ENCODE measurements at places on chromosomes 13 and 19. TPM values are rescaled to one million over a fixed set of nuclear protein-coding genes. Genes with fewer than 3 reads are reported as not detected.

DNA sequence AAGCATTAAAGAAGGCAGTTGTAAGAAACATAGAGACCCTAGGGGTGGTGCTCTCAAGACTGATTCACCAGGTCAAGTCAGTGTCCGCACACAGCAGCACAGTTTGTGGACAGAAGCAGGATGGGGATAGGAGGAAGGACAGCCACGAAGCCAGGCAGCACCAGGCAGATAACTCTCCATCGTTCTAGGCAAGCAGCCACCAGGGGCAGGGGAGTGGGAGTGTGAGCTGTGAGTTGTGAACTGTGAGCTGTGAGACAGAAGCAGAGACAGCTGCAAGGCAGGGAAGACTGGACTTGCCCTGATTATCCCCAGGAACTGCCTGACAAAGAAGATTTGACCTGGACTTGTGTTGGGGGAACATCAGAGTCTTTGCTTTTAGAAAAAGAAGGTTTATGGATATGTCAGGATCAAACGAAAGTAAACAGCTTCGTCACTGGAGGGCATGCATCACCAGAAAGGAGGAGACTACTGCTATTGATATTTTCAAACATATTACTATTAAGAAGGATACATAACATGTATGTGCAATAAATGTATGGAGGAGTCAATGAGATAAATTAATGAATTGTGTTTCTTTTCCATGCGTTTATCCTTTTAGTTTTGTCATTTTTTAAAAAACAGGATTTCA, 286.1 kb downstream of the IRS2 start:
- H3K4me3 ChIP-seq = no peak overlapping the region
- DNase-seq = peak; percentile 42
- no peaks in the 10 kb centered on the region for H3K27me3 ChIP-seq
- no peak overlapping the region for H3K27ac ChIP-seq

DNA sequence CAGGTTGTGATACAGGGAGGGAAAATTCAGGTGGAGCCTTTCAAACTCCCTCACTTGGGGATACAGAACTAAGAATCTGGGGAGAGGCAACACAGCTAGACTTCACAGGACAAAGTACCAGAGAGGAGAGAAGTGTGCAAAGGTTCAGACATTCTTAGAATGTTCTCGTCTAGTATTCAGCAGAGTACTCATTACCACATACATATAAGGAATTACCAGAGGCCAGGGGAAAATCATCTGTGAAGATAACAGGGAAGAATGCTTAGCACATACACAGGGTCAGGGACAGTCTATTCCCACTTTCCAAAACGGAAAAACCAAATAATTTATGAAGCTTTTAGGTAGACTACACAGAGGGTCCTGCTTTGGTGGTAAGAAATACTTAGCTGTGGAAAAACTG, 58.1 kb downstream of the TRPC4 start:
- H3K4me1 ChIP-seq = no peaks in the 10 kb centered on the region
- no peaks in the 10 kb centered on the region for H3K27me3 ChIP-seq
- DNase-seq = no peak
- no peaks in the 10 kb centered on the region for H3K36me3 ChIP-seq
- H3K4me3 ChIP-seq = no peak overlapping the region
- H3K27ac ChIP-seq = no peak overlapping the region

DNA sequence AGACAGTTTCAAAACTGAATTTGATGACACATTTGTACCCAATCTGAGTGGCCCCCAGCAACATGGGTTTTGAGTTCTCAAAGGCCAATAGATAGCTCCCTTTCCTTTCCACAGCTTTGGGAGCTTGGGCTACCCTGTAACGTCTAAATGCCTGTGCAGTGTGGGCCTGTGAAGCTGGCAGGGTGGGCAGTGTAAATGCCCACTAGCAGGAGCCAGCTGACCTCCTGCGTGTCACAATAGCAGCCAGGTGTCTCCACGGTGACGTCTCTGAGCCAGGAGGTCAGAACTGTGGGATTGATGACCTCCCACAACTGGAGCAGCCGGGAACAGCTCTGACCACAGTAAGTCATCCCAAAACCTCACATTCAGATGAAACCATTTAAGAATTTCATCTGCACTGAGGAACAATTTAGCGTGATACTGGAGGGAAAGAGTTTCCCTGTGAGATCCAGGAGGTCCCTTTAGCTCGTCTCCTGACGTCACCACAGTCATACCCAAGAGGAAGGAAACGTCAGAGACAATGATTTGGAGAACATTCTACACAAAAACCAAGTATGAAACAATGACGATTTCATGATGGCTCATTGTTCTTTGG, at the start of gene IPO5:
TSS of gene IPO5 (plus strand) at position 300 of the 595 bp plus-strand sequence. CDS start 23,022 bp downstream, outside the sequence.
- no peaks in the 10 kb centered on the region for H3K27me3 ChIP-seq
- no peaks in the 10 kb centered on the region for H3K4me1 ChIP-seq
- H3K4me3 ChIP-seq = no peak within 1 kb of the TSS
- no peaks in the 10 kb centered on the region for H3K36me3 ChIP-seq

- peaks cover 5% of the 10 kb centered on the region for H3K4me1 ChIP-seq
- no peaks in the 10 kb centered on the region for H3K27me3 ChIP-seq
- no peak overlapping the region for H3K27ac ChIP-seq
- H3K36me3 ChIP-seq = no peaks in the 10 kb centered on the region
These were observed 238.1 kb upstream of the SERP2 start for GRCh38 chr13:44135566-44135965.

- H3K4me3 ChIP-seq = no peak overlapping the region
- no peaks in the 10 kb centered on the region for H3K4me1 ChIP-seq
- no peak overlapping the region for H3K27ac ChIP-seq
- H3K36me3 ChIP-seq = no peaks in the 10 kb centered on the region
- no peak for DNase-seq
- H3K27me3 ChIP-seq = no peaks in the 10 kb centered on the region
These were observed 90.6 kb downstream of the TEX26 start for GRCh38 chr13:31022928-31023530.

DNA sequence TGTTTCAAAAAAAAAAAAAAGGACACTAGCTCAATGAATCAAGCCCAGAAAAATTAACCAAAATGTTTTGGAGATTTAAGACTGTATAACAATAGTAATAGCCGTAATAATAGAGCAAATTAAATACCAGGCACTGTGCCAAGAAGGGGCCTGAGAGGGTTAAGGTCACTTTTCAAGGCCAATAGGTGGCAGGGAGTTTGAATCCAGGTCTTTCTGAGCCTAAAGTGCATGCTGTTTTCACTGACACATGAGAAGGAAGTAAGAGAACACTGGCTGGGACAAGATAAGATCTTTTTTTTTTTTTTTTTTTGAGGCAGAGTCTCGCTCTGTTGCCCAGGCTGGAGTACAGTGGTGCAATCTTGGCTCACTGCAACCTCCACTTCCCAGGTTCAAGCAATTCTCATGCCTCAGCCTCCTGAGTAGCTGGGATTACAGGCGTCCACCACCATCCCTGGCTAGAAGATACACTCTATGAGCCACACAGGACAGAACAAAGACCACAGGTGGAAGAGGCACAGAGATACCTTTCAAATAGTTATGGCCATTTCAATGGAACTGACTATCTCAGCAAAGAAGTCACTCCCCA, 7.7 kb downstream of the FFAR2 start:
- H3K36me3 ChIP-seq = no peaks in the 10 kb centered on the region
- H3K4me1 ChIP-seq = peaks cover 11% of the 10 kb centered on the region
- no peaks in the 10 kb centered on the region for H3K27me3 ChIP-seq
- H3K4me3 ChIP-seq = no peak overlapping the region
- H3K27ac ChIP-seq = no peak overlapping the region
- DNase-seq = no peak

SHC2 gene
- total RNA-seq = 24.4 TPM

VSTM1 gene
- total RNA-seq = 0.35 TPM

DNA sequence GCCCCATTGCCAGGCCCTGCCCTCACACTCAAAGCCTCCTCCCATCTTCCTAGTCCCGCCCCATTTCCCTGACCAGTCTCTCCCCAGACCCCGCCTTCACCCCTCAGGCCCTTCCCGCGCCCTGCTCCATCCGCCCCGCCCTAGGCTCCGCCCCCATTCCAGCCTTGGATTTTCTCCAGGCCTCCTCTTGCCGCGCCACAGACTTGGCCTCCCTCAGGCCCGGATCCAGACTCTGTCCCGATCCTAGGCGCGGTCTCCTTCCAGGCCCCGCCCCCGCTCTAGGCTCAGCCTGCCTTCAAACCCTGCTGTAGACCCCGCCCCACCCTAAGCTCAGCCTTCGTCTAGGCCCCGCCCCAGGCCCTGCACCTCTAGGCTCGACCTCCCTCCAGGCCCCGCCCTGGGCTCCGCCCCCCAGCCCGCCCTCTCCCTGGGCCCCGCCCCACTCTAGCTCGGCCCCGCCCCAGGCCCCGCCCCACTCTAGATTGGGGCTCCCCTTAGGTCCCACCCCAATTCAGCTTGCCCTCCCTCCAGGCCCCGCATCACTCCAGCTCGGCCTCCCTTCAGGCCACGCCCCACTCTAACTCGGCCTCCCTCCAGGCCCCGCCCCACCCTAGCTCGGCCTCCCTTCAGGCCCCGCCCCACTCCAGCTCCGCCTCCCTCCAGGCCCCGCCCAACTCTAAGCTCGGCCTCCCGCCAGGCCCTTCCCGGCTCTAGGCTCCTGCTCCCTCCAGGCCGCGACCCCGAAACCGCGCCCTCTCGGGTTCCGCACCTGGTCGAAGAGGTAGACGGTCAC, 18.5 kb downstream of the LMTK3 start:
- no peaks in the 10 kb centered on the region for H3K4me1 ChIP-seq
- H3K4me3 ChIP-seq = peak overlapping the region; percentile 52
- H3K27ac ChIP-seq = no peak overlapping the region

GPR18 gene
- 0.88 TPM for total RNA-seq

- DNase-seq = no peak
- H3K27me3 ChIP-seq = no peaks in the 10 kb centered on the region
- no peaks in the 10 kb centered on the region for H3K4me1 ChIP-seq
- H3K4me3 ChIP-seq = no peak overlapping the region
These were observed 96.7 kb downstream of the RNASEH2B start for GRCh38 chr13:51006067-51006845.

- no peak overlapping the region for H3K4me3 ChIP-seq
- DNase-seq = no peak
- no peaks in the 10 kb centered on the region for H3K4me1 ChIP-seq
- peaks cover 10% of the 10 kb centered on the region for H3K36me3 ChIP-seq
These were observed 38.2 kb downstream of the TMTC4 start for GRCh38 chr13:100636441-100636840.
